ENCODE measurements at places on chromosomes 1 and 21. TPM values are rescaled to one million over a fixed set of nuclear protein-coding genes. Genes with fewer than 3 reads are reported as not detected.
A peak's percentile ranks its signal among the peaks of the same experiment; 100 is the strongest.

The SPRR3 gene
- total RNA-seq: not detected

DNA sequence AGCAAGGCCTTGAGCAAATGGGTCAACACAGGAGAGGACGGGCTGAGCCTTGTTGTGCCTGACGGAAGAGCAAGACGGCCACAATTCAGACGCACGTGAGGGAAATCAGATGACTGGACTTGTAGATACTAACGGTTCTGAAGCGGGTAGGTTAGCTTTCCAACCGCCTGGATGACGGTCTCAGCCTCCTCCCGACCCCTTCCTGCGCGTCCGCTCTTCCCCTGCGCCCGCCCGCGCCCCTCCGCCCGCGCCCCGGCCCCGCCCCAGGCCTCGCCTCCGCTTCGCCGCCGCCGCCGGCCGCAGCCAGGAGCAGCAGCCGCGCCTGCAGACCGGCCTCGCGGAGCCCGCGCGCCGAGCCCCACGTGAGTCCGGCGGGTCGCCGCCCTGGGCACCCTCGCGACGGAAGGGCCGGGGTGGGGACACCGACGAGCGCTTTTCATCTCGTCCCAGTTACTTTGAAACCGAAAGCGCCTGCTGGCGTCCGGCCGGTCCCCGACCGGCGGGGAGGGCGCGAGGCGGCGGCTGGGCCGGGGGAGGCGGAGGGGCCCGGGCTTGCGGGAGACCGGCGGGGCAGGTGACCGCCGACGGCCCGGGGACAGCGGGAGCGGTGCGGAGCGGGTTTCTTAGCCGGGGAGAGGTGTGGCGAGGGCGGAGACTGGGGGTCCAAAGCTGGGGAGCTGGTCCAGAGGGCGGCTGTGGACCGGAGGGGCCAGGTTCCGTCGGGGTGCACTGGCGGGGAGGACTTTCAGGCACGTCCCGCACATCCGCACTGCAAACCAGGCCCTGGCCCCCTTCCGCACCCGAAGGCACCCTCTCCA, at the start of gene TRAF5:
TRAF5 (plus strand) TSS at position 306 of the 818 bp plus-strand sequence. CDS start 26,407 bp downstream, outside the sequence.
- DNase-seq: peak; percentile 71
- peaks cover 68% of the 10 kb centered on the region for H3K4me1 ChIP-seq
- peak within 1 kb of the TSS; percentile 87 for H3K27ac ChIP-seq

DNA sequence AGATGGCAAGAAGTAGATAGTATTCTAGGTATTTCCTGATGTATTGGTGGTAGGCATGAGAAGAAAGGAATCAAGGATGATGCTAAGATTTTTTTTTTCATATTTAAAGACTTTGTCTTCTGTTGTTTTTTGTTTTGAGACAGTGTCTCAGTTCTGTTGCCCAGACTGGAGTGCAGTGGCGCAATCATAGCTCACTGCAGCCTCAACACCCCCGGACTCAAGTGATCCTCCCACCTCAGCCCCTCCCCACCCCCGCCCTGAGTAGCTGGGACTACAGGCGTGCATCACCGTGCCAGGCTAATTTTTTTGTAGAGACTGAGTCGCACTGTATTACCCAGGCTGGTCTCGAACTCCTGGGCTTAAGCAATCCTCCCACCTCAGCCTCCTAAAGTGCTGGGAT, 2.8 kb upstream of the CAPZB start:
- H3K27ac ChIP-seq: peak overlapping the region; percentile 55
- H3K4me3 ChIP-seq: no peak overlapping the region
- no peaks in the 10 kb centered on the region for H3K27me3 ChIP-seq
- no peak for DNase-seq

The LEFTY2 gene
- total RNA-seq: not detected

The SIPA1L2 gene
- total RNA-seq: 0.22 TPM

- no peaks in the 10 kb centered on the region for H3K27me3 ChIP-seq
- DNase-seq: peak; percentile 43
- H3K4me3 ChIP-seq: peak overlapping the region; percentile 43
Observed at GRCh38 chr1:55212349-55213150, 2.6 kb downstream of the USP24 start.

- no peaks in the 10 kb centered on the region for H3K4me1 ChIP-seq
- DNase-seq: no peak
- no peaks in the 10 kb centered on the region for H3K27me3 ChIP-seq
- H3K36me3 ChIP-seq: no peaks in the 10 kb centered on the region
- H3K27ac ChIP-seq: no peak overlapping the region
Observed at GRCh38 chr1:198830412-198830811, 191.6 kb downstream of the PTPRC start.

The BNIPL gene
- total RNA-seq: 2.5 TPM

DNA sequence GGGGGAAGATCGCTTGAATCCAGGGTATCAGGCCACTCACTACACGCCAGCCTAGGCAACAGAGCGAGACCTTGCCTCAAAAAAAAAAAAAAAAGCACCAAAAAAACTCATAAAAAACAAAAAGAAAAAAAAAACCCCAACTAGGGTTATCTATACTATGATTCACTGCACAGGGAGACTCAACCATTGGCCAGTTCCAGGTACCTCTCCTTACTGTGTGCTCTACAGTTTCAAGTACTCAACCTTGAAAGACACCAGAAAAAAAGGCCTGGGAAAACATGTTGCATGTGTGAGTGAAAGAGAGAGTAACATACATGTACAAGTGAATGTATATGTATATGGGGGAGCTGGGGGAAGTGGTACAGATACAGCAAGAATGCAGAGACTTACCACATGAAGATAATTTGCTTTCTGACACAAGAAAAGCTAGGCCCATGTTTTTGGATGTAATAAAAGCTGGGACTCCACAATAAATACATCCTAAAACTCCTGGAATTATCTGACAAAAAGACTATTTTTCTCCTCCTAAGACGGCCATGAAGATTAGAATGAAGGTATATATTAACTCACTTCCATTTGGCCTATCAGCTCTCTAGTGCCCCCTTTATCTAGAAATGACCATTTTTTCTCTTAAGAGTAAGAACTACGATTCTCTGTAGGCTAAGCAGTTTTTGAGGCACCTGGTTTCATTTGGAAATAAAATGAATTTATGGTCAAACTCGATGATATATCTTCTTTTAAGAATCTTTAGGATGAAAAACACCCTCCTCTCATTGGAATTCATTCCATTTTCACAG, 52.2 kb downstream of the SLC27A3 start:
- H3K4me3 ChIP-seq: no peak overlapping the region
- no peak overlapping the region for H3K27ac ChIP-seq
- peaks cover 4% of the 10 kb centered on the region for H3K4me1 ChIP-seq
- no peaks in the 10 kb centered on the region for H3K27me3 ChIP-seq
- DNase-seq: no peak

- H3K27ac ChIP-seq: no peak overlapping the region
- H3K36me3 ChIP-seq: no peaks in the 10 kb centered on the region
- H3K27me3 ChIP-seq: no peaks in the 10 kb centered on the region
- peaks cover 6% of the 10 kb centered on the region for H3K4me1 ChIP-seq
- DNase-seq: peak; percentile 21
Observed at GRCh38 chr1:185534801-185535200, 199.4 kb upstream of the HMCN1 start.

The KCNK2 gene
- total RNA-seq: not detected

GRCh38 chr1:216523449-216524190, 100.4 kb upstream of the USH2A start:
- no peak overlapping the region for H3K27ac ChIP-seq
- H3K4me1 ChIP-seq: peaks cover 56% of the 10 kb centered on the region
- no peaks in the 10 kb centered on the region for H3K27me3 ChIP-seq
- H3K36me3 ChIP-seq: no peaks in the 10 kb centered on the region

The VWA5B1 gene
- not detected for total RNA-seq

The CLCA1 gene
- not detected for total RNA-seq

The MAP3K21 gene
- total RNA-seq: 3.7 TPM

GRCh38 chr1:166910396-166910994, 34.4 kb upstream of the TADA1 start:
- H3K4me3 ChIP-seq: no peak overlapping the region
- DNase-seq: peak; percentile 87
- peaks cover 6% of the 10 kb centered on the region for H3K4me1 ChIP-seq
- H3K36me3 ChIP-seq: no peaks in the 10 kb centered on the region
- H3K27me3 ChIP-seq: no peaks in the 10 kb centered on the region
- H3K27ac ChIP-seq: no peak overlapping the region

DNA sequence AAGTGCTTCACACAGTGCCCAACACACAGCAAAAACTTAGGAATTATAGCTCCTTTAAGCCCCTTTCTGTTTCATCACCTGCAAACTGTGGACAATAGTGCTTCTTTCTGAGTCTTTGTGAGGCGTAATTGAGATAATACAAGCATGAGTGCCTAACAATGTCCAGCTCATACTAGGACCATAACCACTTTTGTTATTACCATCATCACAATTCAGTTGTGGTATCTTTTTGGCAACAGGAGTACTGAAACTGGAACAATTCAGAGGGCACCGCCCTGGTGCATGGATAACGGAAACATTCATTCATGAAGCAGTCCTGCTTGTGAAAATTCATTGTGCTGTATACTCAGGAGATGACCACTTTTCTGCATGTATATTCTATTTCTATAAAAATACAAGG, 18.2 kb downstream of the DNAJC11 start:
- no peaks in the 10 kb centered on the region for H3K27me3 ChIP-seq
- no peak for DNase-seq
- H3K4me1 ChIP-seq: no peaks in the 10 kb centered on the region
- H3K36me3 ChIP-seq: peaks cover 10% of the 10 kb centered on the region
- no peak overlapping the region for H3K4me3 ChIP-seq
- H3K27ac ChIP-seq: no peak overlapping the region

DNA sequence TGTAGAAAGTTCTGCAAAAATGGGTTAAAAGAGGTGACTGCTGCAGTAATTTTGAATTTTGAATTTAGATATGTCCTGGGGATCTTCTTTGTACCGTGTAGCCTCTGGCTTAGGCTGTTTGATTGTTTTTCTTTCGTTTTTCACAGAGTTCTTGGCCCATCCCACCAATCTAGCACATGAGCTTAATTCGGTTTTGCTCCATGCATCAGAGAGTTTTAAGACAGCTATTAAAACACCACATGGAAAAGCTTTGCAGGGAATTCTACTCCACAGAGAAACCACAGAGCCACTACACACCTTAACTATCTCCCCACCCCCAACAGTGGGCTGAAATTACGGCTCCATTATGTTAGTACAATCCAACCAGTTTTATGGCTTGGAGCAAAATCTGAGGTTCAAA, 25.5 kb downstream of the SPAG17 start:
- DNase-seq: no peak
- H3K4me3 ChIP-seq: no peak overlapping the region
- H3K36me3 ChIP-seq: no peaks in the 10 kb centered on the region
- no peaks in the 10 kb centered on the region for H3K4me1 ChIP-seq

DNA sequence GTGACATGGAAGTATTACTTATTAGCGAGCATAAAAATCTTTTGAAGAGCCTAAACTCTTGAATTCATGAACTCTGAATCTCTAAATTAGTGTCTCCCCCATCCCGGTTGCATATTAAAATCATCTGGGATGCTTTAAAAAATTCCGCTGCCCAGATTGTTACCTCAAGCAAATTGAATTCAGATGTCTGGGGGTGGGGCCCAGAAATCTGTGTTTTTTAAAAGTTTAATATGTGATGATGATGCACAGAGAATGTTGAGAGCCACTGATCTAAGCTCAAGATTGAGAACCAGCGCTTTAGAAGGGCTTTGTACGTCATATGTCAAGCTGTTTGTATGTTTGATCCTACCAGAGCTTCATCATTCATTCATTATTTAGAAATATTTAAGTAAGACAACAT, 446.8 kb downstream of the NUF2 start:
- H3K4me1 ChIP-seq: no peaks in the 10 kb centered on the region
- DNase-seq: no peak
- no peak overlapping the region for H3K27ac ChIP-seq
- H3K4me3 ChIP-seq: no peak overlapping the region
- H3K27me3 ChIP-seq: no peaks in the 10 kb centered on the region

- no peaks in the 10 kb centered on the region for H3K4me1 ChIP-seq
- H3K36me3 ChIP-seq: no peaks in the 10 kb centered on the region
- no peaks in the 10 kb centered on the region for H3K27me3 ChIP-seq
- H3K4me3 ChIP-seq: no peak overlapping the region
Observed at GRCh38 chr1:208825300-208825699, 581.1 kb upstream of the PLXNA2 start.

DNA sequence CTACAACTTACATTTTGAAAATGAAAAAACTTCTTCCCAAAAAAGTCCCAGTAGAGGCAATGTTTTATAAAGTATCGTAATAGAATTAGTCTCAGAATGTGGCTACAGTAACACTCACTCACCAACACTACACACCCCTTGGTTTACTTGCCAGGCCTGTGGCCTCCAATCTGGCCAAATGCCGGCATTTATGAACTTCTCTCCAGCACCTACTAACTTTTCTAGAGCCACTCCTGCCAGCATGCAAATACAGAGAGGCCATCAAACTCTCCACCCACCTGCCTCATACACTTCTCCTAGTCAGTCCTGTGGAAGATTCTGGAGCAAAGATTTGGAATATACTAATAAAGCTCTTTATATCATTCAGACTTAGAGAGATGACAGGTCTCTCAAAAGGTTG, 32.3 kb downstream of the STPG1 start:
- no peaks in the 10 kb centered on the region for H3K27me3 ChIP-seq
- no peak overlapping the region for H3K27ac ChIP-seq
- H3K36me3 ChIP-seq: peaks cover 10% of the 10 kb centered on the region
- no peak for DNase-seq

DNA sequence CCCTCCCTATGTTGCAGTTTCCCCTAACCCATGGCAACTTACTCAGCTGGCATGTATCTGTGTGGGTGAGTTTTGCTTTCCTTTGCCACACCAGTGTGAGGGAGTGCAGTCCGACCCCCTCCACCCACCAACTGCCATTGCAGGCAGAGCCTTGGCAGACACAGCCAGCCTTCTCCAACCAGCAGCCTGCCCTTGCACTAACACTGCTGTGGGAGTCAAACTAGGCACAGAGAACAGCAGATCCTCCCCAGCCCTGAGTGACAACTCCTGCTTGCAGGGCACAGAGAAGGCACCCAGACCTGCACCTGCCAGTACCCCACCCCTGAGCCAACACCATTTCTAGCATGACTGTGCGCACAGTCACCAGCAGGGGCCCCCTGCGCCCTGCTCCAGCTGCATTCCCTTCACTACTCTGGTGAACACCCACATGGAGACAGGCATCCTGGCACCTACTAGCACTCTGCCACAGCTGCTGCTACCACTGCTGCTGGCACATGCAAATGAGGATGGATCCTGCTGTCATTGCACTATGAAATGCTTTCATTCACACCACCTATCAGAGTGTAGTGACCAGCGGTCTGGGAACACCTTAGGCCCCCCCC, 98.4 kb downstream of the MAGI3 start:
- H3K27me3 ChIP-seq: peaks cover 10% of the 10 kb centered on the region
- no peaks in the 10 kb centered on the region for H3K4me1 ChIP-seq
- DNase-seq: no peak

DNA sequence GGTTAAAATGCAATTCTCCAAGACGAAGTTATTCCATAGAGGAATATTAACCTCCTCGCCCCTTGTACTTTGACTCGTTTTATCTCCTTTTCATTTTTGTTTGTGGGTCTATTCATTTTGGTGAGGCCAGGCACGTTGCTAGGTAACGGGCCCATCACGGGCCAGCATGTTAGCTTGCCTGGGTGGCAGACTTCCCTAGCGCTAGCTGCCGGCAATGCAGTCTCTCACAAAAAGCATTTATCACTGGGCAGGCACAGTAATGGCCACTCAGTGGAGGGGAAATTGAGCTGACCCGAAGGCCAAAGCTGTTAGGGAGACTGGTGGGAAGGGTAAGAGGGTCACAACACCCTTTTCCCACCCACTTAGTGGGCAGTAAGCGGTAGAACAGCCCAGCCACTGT, 234.4 kb upstream of the FOXD3 start:
- H3K4me3 ChIP-seq: no peak overlapping the region
- H3K4me1 ChIP-seq: no peaks in the 10 kb centered on the region
- no peak overlapping the region for H3K27ac ChIP-seq
- H3K36me3 ChIP-seq: no peaks in the 10 kb centered on the region
- no peaks in the 10 kb centered on the region for H3K27me3 ChIP-seq
